PC-3 (cell line): ENCODE measurements at places on chromosomes 4 and X. TPM values are rescaled to one million over a fixed set of nuclear protein-coding genes. Genes with fewer than 3 reads are reported as not detected.

- no peak for DNase-seq
- peaks cover 15% of the 10 kb centered on the region for H3K4me1 ChIP-seq
- no peaks in the 10 kb centered on the region for H3K36me3 ChIP-seq
- H3K27me3 ChIP-seq = no peaks in the 10 kb centered on the region
- no peak overlapping the region for H3K27ac ChIP-seq
Measured at GRCh38 chr4:83885256-83886182, 349.6 kb downstream of the GPAT3 start.

The PAGE1 gene
- total RNA-seq = 1.7 and 4.5 TPM in 2 replicates

The MECP2 gene
- total RNA-seq = 40.8 and 47.3 TPM in 2 replicates

The SMIM10 gene
- total RNA-seq = not detected in 2 replicates

- no peaks in the 10 kb centered on the region for H3K27me3 ChIP-seq
- H3K36me3 ChIP-seq = no peaks in the 10 kb centered on the region
- no peak overlapping the region for H3K4me3 ChIP-seq
- no peak for DNase-seq
Measured at GRCh38 chr4:18850867-18851266, 829.3 kb upstream of the LCORL start.

The EPGN gene
- total RNA-seq = 70.7 and 98.0 TPM in 2 replicates

DNA sequence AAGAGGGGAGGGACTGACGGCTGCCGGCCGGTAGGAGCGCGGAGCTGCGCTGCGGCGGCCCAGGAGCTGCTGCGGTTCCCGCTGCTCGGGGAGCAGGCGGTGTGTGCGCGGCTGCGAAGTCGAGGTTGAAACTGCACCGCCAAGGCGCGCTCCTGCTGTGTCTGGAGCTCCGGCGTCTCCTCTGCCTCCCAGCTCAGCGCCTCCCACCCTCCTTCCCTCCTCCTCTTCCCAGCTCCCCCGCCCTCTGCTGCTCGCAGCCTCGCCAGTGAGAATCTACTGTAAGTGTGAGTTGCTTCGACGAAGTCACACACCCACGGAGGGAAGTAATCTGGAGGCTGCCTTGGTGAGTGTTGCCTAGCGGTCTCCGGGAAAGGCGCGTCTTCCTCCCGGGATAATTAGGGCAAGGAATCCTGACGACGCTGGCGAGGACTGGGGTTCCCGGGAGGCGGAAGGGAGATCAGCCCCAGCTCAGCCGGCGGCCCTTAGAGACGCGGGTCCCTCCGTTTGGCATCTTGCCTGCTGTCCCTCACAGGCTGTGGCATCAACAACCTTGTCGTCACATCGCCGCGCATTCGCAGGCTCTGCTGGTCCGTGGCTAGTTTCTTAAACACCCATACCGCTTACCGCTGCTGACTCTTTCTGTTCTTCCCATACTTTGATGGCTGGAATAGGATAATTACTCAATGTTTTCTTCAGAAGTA lies at the start of gene EPHA5:
EPHA5 (minus strand) TSS at position 159 of the 701 bp plus-strand sequence. CDS start 747 bp downstream, outside the sequence.
- no peaks in the 10 kb centered on the region for H3K36me3 ChIP-seq
- H3K4me3 ChIP-seq = peak within 1 kb of the TSS; percentile 70
- 0 out of 2 replicates have a peak within 1 kb of the TSS, but pooled peaks have one; percentile 4 for H3K27ac ChIP-seq
- DNase-seq = peak; percentile 78
- H3K27me3 ChIP-seq = peaks cover 21% of the 10 kb centered on the region

- H3K27ac ChIP-seq = peak overlapping the region; percentile 80
- H3K27me3 ChIP-seq = no peaks in the 10 kb centered on the region
- peak overlapping the region; percentile 79 for H3K4me3 ChIP-seq
- no peaks in the 10 kb centered on the region for H3K36me3 ChIP-seq
- H3K4me1 ChIP-seq = peaks cover 14% of the 10 kb centered on the region; the same call in 1 of the 2 replicates
- no peak for DNase-seq
Measured at GRCh38 chr4:176320976-176321361, 1.2 kb downstream of the SPCS3 start.

DNA sequence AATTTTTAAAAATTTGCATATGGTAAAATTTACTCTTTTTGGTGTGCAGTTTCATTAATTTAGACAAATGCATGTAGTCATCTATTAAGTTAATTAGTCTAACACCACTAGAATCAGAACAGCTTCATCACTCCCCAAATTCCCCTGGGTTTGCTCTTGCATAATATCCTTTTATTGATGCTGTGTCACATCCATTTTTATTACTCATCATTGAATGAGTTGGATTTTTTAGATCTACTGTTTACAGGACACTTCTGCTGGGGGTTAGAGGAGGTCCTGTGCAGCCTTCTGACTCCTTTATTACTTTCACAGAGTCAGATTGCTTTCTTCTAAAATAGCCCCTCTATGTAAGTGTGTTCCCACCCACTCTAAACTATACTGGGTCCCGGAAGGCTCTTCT lies 65.9 kb downstream of the MTHFD2L start:
- peak overlapping the region; percentile 73 for H3K27ac ChIP-seq
- no peaks in the 10 kb centered on the region for H3K27me3 ChIP-seq
- H3K36me3 ChIP-seq = no peaks in the 10 kb centered on the region; the same call in 1 of the 2 replicates
- no peak overlapping the region for H3K4me3 ChIP-seq

The NSG1 gene
- total RNA-seq = not detected in 2 replicates

DNA sequence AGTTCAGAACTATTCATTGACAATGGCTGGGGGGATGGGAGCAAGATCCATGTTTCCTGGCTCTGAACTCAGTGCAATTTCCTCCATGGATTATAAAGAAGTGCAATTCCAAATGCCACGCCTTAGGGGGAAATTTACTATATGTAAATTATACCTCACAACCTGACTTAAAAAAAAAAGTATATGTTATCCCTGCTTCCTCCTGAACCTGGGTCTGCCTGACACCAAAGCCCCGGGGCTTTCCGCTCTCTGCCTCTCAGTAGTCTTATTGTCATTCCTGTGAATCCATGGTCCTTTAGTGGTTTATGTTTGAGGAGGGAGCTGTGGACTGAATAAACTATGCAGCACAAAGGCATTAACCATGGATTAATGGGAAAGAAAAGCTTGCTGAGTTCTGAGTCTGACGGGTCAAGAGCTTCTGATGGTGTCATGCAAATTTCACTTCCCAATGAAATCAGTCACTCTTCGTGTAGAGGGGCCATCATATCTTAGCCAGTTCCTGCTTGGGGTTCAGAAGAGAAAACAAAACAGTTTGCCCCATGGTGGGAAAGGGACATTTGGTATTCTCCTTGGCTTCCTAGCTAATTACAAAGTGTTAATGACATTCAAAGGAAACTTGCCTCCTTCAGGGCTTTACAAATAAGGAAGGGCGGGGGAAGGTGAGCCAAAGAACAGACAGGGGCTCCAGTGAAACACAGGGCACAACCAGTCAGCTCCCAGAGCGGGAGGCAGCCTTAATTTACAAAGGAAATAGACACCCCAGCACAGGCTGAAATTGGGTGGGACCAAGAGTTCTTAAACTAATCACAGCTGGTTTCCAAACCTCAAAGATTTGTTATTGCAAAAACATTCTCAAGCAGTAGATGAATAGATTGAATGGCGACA lies 14.3 kb downstream of the FAM9C start:
- peak overlapping the region; percentile 44; the same call in 1 of the 2 replicates for H3K4me3 ChIP-seq
- peaks cover 32% of the 10 kb centered on the region for H3K4me1 ChIP-seq
- DNase-seq = peak; percentile 80
- H3K36me3 ChIP-seq = no peaks in the 10 kb centered on the region
- H3K27ac ChIP-seq = peak overlapping the region; percentile 97

DNA sequence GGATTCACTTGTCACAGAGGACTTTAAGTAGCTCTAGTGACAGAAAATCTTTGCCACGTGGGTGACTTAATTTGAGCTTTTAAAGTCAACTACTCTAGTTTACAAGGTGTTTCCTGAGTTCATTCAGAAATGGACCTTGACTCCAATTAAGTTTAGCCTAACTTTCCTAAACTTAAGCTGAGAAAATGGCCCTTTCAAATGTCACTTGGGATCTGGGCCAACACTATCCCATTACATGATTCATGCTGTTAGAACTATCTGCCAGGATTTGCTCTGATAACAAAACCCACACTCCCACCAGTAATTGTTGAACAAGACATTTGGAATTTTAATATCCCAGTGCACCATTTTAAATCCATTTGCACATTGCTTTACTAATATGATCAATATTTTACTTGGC lies 40.8 kb downstream of the C4orf46 start:
- H3K27me3 ChIP-seq = no peaks in the 10 kb centered on the region
- DNase-seq = peak; percentile 71
- H3K36me3 ChIP-seq = no peaks in the 10 kb centered on the region
- H3K27ac ChIP-seq = peak overlapping the region; percentile 32; the same call in 1 of the 2 replicates
- H3K4me3 ChIP-seq = no peak overlapping the region

The OPN1LW gene
- total RNA-seq = not detected in 2 replicates

GRCh38 chrX:73182502-73183114 lies 32.0 kb downstream of the NAP1L2 start:
- DNase-seq = peak; percentile 58
- H3K27ac ChIP-seq = no peak overlapping the region
- H3K27me3 ChIP-seq = no peaks in the 10 kb centered on the region
- H3K4me3 ChIP-seq = no peak overlapping the region
- H3K4me1 ChIP-seq = no peaks in the 10 kb centered on the region

DNA sequence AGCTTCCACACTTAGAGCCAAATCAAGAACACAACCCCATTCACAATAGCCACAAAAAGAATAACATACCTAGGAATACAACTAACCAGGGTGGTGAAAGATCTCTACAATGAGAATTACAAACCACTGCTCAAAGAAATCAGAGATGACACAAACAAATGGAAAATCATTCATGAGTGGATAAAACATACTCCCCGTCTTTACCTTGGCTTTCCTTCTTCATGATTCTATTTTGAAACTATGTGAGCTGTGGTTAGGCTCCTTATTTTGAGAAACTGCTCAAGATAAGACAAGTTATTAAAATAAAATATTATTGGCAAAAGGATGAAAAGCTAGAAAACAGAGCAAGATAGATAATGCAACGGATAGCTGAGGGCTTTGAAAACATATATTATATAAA lies 598.1 kb upstream of the FAT1 start:
- H3K36me3 ChIP-seq = no peaks in the 10 kb centered on the region
- no peak overlapping the region for H3K27ac ChIP-seq
- no peaks in the 10 kb centered on the region for H3K4me1 ChIP-seq
- DNase-seq = no peak
- no peaks in the 10 kb centered on the region for H3K27me3 ChIP-seq

DNA sequence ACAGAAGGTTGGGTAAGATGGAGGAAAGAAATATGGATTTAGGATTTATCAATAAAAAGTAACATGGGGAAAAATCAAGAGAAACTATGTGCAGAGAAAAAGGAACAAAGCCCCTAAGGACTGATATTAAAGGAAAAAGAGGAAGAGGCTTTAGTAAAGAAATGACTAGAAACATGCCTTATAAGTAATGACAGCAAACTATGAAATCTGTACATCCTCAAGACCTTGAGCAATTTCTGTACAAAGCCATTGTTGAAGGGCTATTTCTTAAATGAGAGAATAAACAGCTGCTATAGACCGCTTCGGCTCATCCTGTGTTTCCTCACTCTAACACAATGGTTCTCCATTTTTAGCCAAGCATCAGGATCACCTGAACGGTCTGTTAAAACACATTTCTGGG lies 180.3 kb upstream of the ATOH1 start:
- no peak overlapping the region for H3K4me3 ChIP-seq
- no peaks in the 10 kb centered on the region for H3K27me3 ChIP-seq
- peaks cover 21% of the 10 kb centered on the region for H3K4me1 ChIP-seq
- DNase-seq = no peak

DNA sequence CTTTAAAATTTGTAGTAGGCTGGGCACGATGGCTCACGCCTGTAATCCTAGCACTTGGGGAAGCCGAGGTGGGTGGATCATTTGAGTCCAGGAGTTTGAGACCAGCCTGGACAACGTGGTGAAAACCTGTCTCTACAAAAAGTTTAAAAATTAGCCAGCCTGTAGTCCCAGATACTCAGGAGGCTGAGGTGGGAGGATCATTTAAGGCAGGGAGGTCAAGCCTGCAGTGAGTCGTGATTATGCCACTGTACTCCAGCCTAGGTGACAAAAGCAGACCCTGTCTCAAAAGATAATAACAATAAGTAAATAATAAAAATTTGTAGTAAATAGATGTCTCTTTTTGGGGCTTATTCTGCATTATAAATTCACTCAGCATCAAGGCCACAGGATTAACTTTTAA lies 118.5 kb downstream of the IRF2 start:
- H3K27ac ChIP-seq = no peak overlapping the region
- no peak overlapping the region for H3K4me3 ChIP-seq
- no peaks in the 10 kb centered on the region for H3K36me3 ChIP-seq
- no peaks in the 10 kb centered on the region for H3K27me3 ChIP-seq
- DNase-seq = no peak
- H3K4me1 ChIP-seq = peaks cover 21% of the 10 kb centered on the region

- H3K36me3 ChIP-seq = no peaks in the 10 kb centered on the region
- no peaks in the 10 kb centered on the region for H3K27me3 ChIP-seq
- no peak overlapping the region for H3K27ac ChIP-seq
- no peak overlapping the region for H3K4me3 ChIP-seq
Measured at GRCh38 chr4:96379524-96379923, 539.6 kb downstream of the PDHA2 start.

DNA sequence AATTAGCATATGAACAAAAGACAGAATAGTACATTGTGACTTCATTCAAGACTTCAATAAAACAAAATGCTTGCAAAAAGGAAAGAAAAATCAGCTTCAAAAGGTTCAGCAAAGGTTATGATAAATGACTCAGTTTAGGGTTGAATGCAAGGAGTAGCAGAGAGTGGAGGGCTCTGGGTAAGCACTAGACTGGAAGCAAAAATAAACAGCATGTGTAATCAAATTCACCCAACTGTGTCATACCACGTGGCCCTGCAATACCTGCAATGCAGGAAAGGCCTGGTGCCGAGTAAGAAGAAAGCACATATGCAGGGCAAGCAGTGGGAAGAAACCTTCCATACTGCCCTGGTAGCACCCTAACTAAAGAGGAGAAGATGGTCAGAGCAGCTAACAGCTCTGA lies 88.7 kb downstream of the ATP11C start:
- no peaks in the 10 kb centered on the region for H3K27me3 ChIP-seq
- no peak overlapping the region for H3K27ac ChIP-seq

The TNMD gene
- not detected in 2 replicates for total RNA-seq

The SYN1 gene
- not detected in 2 replicates for total RNA-seq

DNA sequence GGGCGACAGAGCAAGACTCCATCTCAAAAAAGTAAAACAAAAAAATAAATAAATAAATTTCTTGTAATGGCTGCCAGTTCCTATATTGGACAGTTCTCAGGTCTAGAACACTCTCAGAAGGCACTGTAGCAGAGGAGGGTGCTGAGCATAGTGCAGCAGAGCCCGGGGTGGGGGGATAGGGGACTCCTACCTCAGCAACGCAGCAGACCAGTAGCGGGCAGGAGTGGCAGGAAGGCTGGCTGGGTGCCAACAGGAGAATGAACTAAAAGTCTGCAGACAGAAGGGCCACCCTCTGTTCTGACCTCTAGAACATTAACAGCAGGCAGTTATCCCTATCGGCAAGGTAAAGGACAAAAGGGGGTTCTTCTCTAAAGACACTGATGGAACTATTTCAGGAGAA lies 20.2 kb downstream of the PDK3 start:
- H3K4me1 ChIP-seq = peaks cover 5% of the 10 kb centered on the region
- no peak overlapping the region for H3K27ac ChIP-seq
- no peaks in the 10 kb centered on the region for H3K36me3 ChIP-seq
- DNase-seq = no peak
- no peak overlapping the region for H3K4me3 ChIP-seq

The NOX1 gene
- not detected in 2 replicates for total RNA-seq

The PNMA6F gene
- not detected in 2 replicates for total RNA-seq

The CENPE gene
- 15.3 and 17.3 TPM in 2 replicates for total RNA-seq

The ANXA3 gene
- total RNA-seq = 223 and 263 TPM in 2 replicates
